Activated CD8-positive, alpha-beta T cell treated with anti-CD3 and anti-CD28 coated beads for 36 hours (primary cell): ENCODE measurements at places on chromosomes 7 and 10. TPM values are rescaled to one million over a fixed set of nuclear protein-coding genes. Genes with fewer than 3 reads are reported as not detected.

GRCh38 chr10:124092860-124093773 is at the start of gene CHST15:
Gene CHST15, minus strand, starts transcription at chr10:124093598. Its CDS starts 47,386 bp downstream, at chr10:124046212.
- H3K27me3 ChIP-seq = peaks cover 53% of the 10 kb centered on the region
- H3K36me3 ChIP-seq = no peaks in the 10 kb centered on the region
- DNase-seq = peak; percentile 17
- H3K4me1 ChIP-seq = no peaks in the 10 kb centered on the region

DNA sequence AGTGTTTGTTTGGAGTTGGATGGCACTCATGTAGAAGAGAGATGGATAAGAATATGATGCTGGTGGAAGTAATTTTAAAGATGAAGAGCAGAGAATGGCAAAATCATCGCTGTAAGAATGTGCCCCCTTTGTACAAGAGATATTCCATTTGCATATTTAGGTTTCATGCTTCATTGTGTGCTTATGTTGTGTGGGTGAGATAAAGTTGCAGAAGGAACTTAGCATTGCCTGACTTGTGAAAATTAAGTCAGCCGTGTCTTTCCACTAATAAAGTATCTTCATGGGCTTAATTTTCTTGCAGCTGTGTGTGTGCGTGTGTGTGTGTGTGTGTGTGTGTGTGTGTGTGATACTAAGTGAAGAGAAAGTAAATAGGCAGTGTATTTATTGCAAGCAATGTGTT is 381.9 kb downstream of the OTUD1 start:
- no peaks in the 10 kb centered on the region for H3K27me3 ChIP-seq
- no peak for DNase-seq
- H3K27ac ChIP-seq = no peak overlapping the region
- H3K4me1 ChIP-seq = no peaks in the 10 kb centered on the region
- H3K36me3 ChIP-seq = no peaks in the 10 kb centered on the region

DNA sequence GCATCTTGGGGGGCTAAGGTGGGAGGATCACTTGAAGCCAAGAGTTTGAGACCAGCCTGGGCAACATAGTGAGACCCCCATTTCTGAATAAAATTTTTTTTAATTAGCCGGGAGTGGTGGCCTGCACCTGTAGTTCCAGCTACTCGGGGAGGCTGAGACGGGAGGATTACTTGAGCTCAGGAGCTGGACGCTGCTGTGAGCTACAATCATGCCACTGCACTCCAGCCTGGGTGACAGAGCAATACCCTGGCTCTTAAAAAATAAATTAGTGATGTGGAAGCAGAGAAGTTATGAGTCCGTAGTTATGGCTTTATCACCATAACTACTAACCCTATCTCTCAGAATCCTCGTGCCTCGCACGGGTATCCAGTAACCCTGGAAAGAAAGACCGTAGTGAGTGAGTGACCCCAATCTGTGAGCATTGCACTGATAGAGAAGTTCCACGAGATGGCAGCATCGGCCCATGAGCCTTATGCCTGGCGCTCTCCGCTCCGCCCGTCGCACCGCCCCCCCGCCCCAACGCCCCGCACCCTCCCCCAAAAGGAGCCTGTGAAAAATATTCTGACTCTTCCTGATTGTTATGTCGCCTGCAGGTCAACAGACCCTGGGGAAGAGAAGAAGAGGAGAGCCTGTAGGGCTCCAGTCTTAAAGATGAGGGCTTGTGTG is 4.9 kb upstream of the SLC29A3 start:
- no peaks in the 10 kb centered on the region for H3K36me3 ChIP-seq
- DNase-seq = peak; percentile 48
- peaks cover 20% of the 10 kb centered on the region for H3K4me1 ChIP-seq
- peaks cover 5% of the 10 kb centered on the region for H3K27me3 ChIP-seq
- H3K4me3 ChIP-seq = no peak overlapping the region

- H3K27me3 ChIP-seq = peaks cover 31% of the 10 kb centered on the region
- H3K27ac ChIP-seq = peak overlapping the region; percentile 96
- peaks cover 24% of the 10 kb centered on the region for H3K4me1 ChIP-seq
- peak overlapping the region; percentile 56 for H3K4me3 ChIP-seq
- peak; percentile 79 for DNase-seq
These were observed 145.2 kb downstream of the FRMD4A start for GRCh38 chr10:14185316-14186045.

GRCh38 chr10:7649673-7650300 is 17.0 kb downstream of the ITIH5 start:
- DNase-seq = peak; percentile 6
- no peaks in the 10 kb centered on the region for H3K36me3 ChIP-seq
- H3K4me1 ChIP-seq = no peaks in the 10 kb centered on the region
- peaks cover 5% of the 10 kb centered on the region for H3K27me3 ChIP-seq

DNA sequence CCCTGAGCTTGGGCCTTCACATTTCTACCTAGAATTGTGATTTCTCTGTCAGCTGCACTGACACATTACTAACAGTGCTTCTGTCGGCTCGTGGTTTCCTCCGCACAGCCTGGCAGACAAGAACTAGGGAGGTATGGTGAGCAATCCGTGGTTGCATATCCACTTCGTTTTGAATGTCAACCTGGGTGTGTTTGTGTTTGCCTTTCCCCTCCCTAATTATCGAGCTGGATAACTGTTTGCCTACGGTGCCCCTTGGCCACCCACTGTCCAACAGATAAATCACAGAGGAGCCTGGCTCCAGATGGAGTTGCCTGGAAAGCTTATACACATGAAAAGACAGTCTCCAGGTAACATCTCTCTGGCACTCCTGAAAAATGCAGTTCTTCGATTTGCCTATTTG is 228.8 kb downstream of the TRIL start:
- H3K4me1 ChIP-seq = no peaks in the 10 kb centered on the region
- no peaks in the 10 kb centered on the region for H3K36me3 ChIP-seq
- peaks cover 4% of the 10 kb centered on the region for H3K27me3 ChIP-seq
- no peak overlapping the region for H3K4me3 ChIP-seq

- no peaks in the 10 kb centered on the region for H3K27me3 ChIP-seq
- H3K36me3 ChIP-seq = peaks cover 21% of the 10 kb centered on the region
- H3K4me1 ChIP-seq = no peaks in the 10 kb centered on the region
- H3K4me3 ChIP-seq = no peak overlapping the region
These were observed 134.2 kb upstream of the EFCAB10 start for GRCh38 chr7:105715528-105715927.

GRCh38 chr7:152383341-152384234 is 52.2 kb downstream of the KMT2C start:
- H3K27ac ChIP-seq = no peak overlapping the region
- H3K4me1 ChIP-seq = peaks cover 20% of the 10 kb centered on the region
- H3K36me3 ChIP-seq = no peaks in the 10 kb centered on the region
- peak; percentile 22 for DNase-seq
- no peaks in the 10 kb centered on the region for H3K27me3 ChIP-seq

- H3K4me3 ChIP-seq = no peak overlapping the region
- no peaks in the 10 kb centered on the region for H3K4me1 ChIP-seq
- H3K27me3 ChIP-seq = no peaks in the 10 kb centered on the region
These were observed 7.9 kb upstream of the SEPTIN7 start for GRCh38 chr7:35792873-35793489.

DNA sequence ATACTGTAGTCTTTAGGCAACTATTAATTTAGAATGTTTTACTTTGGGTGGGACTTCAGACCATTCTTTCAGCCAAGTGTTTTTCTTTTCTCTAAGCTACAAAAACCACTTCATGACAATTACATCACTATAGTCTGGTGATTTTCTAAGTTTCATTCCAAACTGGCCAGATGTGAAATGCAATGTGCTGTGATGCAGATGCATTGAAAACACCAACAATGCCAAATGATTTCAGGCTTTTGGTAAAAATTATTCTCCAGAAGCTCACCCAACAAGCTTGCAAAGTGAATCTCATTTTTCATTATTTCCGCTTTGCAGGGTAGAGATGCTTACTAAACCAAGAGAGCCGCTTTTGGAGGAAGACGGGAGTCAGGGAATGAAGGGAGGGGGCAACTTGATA is 118.4 kb upstream of the ANK3 start:
- H3K27me3 ChIP-seq = no peaks in the 10 kb centered on the region
- no peak overlapping the region for H3K27ac ChIP-seq
- H3K4me3 ChIP-seq = no peak overlapping the region
- no peak for DNase-seq
- no peaks in the 10 kb centered on the region for H3K4me1 ChIP-seq
- H3K36me3 ChIP-seq = no peaks in the 10 kb centered on the region

- peak overlapping the region; percentile 69 for H3K27ac ChIP-seq
- DNase-seq = no peak
- H3K4me1 ChIP-seq = peaks cover 47% of the 10 kb centered on the region
These were observed 67.0 kb downstream of the MAP3K8 start for GRCh38 chr10:30500963-30501504.

GRCh38 chr7:148436571-148436970 is 154.0 kb upstream of the C7orf33 start:
- no peak overlapping the region for H3K4me3 ChIP-seq
- H3K36me3 ChIP-seq = no peaks in the 10 kb centered on the region
- peaks cover 1% of the 10 kb centered on the region for H3K27me3 ChIP-seq
- no peaks in the 10 kb centered on the region for H3K4me1 ChIP-seq

DNA sequence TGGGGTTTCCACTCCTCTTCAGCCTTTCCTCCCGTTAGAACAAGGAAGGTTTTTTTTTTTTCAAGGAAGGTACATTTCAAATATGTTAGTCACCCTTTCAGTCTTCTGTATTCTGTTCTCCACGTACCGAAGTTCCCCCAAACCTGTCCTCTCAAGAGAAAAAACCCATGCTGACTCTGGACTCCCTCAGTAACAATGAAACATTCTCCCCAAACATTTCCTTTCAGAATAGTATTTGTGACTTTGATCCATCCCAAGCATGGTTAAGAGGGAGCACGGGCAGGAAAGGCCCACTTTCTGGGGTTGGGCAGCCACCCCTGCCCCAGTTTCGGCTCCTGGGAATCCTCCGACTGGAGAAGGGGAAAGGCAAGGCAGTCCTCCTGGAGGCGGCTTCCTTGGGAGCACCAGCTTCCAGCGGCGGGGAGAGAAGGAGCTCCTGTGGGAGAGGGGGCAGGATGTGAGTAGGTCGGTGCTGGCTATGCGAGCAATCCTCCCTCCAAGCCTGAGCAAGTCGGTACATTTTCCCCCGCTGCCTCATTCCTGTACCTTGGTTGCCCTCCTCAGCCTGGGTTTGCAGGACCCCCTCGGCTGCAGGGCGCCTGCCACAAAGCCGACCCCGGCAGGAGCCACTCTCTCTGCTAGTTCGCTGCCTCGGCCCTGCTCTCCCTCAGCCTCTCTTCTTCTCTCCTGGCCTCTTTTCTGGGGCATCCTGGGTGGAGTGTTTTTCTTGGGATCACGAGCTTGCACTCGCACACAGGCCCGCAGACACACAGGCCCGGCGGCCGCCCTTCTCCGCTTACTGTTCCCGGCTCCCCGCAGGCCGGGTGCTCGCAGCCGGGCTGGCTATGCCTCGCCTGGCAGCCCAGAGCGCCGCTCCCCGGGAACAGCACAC is 2.1 kb upstream of the HOXA1 start:
- peaks cover 26% of the 10 kb centered on the region for H3K4me1 ChIP-seq
- peaks cover 51% of the 10 kb centered on the region for H3K27me3 ChIP-seq
- H3K36me3 ChIP-seq = peaks cover 4% of the 10 kb centered on the region
- no peak overlapping the region for H3K27ac ChIP-seq
- peak overlapping the region; percentile 77 for H3K4me3 ChIP-seq

DNA sequence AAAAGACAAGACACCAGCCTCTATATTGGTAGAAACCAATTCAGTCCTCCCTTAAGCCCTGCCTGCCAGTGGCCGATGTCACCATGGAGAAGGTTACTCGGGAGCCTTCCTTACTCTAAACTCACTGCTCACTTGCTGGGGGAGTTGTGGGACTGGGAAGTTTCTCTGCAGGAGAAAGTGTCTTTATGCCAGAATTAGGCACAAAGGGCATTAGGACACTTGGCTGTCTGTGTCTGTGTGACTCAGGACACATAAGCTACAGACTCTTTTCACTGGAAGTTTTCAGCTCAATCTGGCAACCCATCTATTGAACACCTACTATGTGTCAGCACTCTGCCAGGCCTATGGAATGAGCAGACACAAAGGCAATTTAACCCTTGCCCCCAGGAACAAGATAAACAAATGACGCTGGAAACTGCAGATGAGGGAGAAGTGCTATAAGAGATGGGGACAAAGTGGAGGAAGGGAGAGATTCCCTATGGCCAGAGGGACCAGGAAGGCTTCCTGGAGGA is 49.5 kb upstream of the CACUL1 start:
- H3K4me1 ChIP-seq = peaks cover 4% of the 10 kb centered on the region
- H3K27me3 ChIP-seq = peaks cover 1% of the 10 kb centered on the region
- H3K27ac ChIP-seq = no peak overlapping the region
- no peak for DNase-seq

- no peak overlapping the region for H3K4me3 ChIP-seq
- H3K36me3 ChIP-seq = no peaks in the 10 kb centered on the region
- H3K27ac ChIP-seq = no peak overlapping the region
- no peak for DNase-seq
- H3K27me3 ChIP-seq = no peaks in the 10 kb centered on the region
- no peaks in the 10 kb centered on the region for H3K4me1 ChIP-seq
These were observed 984.4 kb upstream of the AUTS2 start for GRCh38 chr7:68613897-68614296.

DNA sequence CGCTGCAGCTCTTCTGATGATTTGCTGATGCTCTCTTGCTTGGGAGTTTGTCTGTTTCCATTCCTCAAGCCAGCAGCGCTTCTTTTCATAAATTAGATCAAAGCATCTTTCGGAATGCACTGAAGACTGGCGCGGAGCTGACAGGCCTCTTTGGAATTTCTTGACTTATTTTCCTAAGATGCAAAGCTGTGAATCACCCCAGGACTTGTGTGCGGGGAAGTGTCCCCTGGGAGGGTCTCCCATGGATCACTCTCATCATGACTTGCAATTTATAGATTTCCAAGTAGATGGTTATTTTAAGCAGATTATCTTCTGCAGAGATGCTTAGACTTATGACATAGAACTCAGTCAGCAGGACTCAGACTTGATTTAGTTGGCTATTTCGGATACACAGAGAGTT is 467.2 kb downstream of the TCERG1L start:
- no peak for DNase-seq
- H3K27me3 ChIP-seq = no peaks in the 10 kb centered on the region
- H3K4me1 ChIP-seq = no peaks in the 10 kb centered on the region
- no peak overlapping the region for H3K27ac ChIP-seq

DNA sequence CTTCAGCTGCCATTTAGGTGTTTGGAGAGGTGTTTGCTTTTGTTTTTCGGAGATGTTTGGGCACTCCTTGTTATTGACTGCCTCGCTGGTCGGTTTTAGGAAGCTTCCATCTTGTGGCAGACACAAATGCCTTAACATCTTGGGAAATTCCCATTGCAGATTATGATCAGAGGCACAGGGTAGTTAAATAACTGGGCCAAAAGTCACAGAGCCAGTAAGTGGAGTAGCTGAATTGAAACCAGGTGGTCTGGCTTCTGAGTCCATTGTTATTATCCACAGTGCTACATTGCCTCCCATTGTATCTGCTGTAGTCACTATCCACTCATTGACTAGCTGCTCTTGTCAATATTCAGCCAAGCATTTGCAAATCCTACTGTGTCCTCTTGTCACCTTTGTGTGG is 138.2 kb upstream of the PLPP4 start:
- no peak overlapping the region for H3K4me3 ChIP-seq
- peaks cover 10% of the 10 kb centered on the region for H3K27me3 ChIP-seq
- H3K4me1 ChIP-seq = no peaks in the 10 kb centered on the region

- H3K4me3 ChIP-seq = no peak overlapping the region
- H3K4me1 ChIP-seq = no peaks in the 10 kb centered on the region
- no peak for DNase-seq
- no peaks in the 10 kb centered on the region for H3K36me3 ChIP-seq
- no peak overlapping the region for H3K27ac ChIP-seq
These were observed 728.3 kb downstream of the SORCS1 start for GRCh38 chr10:106436123-106436715.

- H3K4me1 ChIP-seq = peaks cover 17% of the 10 kb centered on the region
- peaks cover 58% of the 10 kb centered on the region for H3K36me3 ChIP-seq
- no peaks in the 10 kb centered on the region for H3K27me3 ChIP-seq
- H3K4me3 ChIP-seq = no peak overlapping the region
- DNase-seq = no peak
These were observed 12.2 kb downstream of the SEPHS1 start for GRCh38 chr10:13335881-13336280.

The ARHGAP22 gene
- not detected for total RNA-seq

The PPP1R3C gene
- 0.99 TPM for total RNA-seq

The PDLIM1 gene
- total RNA-seq = 0.74 TPM

The CRTAC1 gene
- not detected for total RNA-seq

The MKX gene
- 1.1 TPM for total RNA-seq

The KLF14 gene
- total RNA-seq = not detected
